Cortex of kidney (tissue), 1 donor: ENCODE measurements at places on chromosomes 7 and 10.

DNA sequence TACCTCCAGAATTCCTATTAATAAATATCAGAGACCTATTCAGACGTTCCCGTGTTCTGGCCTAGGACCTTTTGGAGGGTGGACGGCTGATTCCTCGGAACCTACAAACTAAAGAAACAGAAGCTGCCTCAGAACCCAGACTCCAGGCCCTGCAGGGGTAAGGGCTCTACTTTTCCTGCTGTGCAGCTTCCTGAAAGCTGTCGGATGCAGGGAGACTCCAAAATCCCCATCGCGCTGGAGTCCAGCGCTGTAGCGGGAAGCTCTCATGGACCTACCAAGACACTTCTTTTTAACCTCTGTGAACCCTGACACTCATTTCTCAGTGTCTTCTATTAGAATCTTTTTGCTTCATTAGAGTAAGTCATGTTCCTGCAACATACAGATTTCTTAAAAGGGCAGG, 244.5 kb upstream of the PITRM1 start:
- no peak for DNase-seq

DNA sequence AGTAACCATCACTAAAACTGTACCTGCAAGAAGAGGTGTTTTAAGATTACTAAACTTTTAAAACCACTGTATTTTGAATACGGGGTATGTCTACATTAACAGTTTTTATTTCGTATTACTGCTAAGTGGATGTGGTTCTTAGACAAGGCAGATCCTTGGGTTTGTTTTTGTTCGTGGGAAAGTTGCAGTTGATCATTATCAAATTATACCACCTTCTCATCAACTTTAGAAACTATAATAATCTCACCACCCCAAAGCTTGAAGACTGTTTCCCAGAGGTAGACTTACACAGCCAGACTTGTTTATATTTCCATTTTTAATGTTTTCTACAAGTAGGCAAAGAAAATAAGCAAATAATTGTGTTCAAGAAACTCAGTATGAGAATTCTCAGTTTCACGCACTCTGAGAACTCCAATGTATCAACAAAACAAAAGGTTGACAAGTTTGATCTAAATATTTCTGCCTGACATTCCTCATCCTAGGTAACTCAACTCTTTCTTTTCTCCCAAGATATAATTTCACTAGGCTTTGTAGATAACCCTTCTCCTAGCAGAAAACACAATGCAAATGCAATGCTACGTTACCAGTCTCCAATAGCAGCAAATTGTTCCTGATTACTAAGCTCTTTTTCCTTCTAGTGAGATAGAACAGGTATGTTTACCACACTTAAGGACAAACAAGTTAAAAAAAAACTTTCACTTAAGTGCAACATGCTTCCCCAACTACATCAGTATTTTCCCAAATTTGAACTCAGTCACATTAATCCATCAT, 36.0 kb downstream of the IGF2BP3 start:
- DNase-seq: no peak

GRCh38 chr10:88292185-88292514, 291.0 kb downstream of the RNLS start:
- no peak for DNase-seq

DNA sequence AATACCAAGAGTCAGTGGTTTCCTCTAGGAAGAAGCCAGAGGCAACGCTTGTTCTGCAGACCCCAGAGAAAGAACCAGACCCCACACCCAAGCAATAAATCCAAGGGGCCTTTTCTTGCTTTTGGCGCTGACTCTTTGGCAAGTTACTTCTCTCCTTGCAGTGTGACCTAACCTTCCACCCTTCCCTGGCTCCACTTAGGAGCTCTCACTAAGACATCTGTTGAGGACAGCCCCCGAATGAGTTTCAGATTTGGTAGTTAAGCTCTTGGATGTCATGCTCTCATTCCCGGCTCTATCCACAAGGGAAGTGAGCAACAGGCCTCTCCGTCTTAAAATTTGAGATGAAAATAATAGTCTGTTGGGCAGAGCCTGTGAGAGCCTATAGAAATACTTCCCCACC, 50.6 kb upstream of the FAM204A start:
- DNase-seq: no peak

GRCh38 chr10:70650718-70651117, 21.6 kb upstream of the ADAMTS14 start:
- DNase-seq: no peak

GRCh38 chr7:108014747-108015682, 12.1 kb upstream of the LAMB1 start:
- no peak for DNase-seq

DNA sequence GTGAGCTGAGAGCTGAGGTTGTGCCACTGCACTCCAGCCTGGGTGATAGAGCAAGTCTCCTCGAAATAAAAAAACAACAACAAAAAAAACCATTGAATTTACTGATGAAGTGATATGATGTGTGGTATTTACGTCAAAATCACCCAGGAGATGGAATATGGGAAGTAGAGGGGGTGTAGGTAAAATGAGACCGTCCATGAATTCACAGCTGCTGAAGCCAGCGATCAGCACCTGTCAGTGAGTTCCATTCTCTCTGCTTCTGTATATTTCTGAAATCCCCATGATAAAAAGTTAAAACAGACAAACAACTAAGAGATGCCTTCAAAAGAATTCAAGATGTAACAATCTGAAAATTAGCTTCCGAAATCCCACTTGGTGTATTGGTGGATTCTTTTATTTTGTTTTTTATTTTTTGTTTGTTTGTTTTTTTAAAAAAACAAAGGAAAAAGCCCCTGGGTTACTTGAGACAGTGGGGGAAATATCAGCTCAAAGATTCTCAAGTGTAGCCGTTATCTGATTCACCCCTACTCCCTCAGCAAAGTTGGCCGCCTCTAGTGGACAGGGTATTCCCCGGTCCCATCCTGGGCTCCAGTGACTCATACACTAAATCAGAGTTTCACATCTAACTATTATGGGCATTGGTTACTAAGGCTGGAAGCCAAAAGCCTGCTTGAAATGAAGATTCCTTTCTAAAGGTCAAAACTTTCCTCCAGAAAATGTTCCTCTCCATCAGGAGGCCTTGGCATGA, 76.4 kb downstream of the MAP3K8 start:
- no peak for DNase-seq

DNA sequence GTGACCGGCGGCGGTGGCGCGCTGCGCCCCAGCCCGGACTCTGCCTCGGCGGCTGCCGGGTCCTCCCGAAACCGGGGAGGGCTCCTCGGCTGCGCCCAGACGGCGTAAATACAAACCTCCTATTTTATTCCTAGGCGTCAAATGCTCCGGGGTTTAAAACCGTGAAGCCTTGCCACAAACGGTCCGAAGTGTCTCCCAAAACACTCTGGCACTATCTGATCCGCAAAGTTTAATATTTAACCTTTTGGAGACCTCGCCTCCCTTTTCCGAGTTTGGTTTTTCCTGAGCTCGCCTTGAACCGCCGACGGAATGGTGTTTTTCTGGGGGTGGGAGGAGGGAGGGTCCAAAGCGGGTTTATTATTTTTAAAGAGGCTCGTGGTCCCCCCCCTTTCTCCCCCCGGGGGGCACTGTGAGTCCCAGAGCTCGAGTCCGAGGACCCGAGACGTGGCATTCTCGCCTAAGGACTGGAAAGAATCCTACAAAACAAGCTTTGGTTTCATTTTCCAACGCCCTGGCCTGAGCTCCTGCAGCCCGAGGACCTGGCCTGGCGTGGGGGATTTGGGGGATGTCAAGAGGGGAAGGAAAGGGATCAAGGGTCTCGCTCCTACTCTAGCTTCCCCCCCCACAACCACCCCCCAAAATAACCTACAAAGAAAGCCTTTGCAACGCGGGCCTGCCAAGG, 1.8 kb downstream of the TNRC18 start:
- no peak for DNase-seq

- DNase-seq: no peak
Observed at GRCh38 chr7:112116894-112117293, 89.3 kb downstream of the DOCK4 start.

- no peak for DNase-seq
Observed at GRCh38 chr7:85714043-85714578, 527.3 kb upstream of the SEMA3D start.

DNA sequence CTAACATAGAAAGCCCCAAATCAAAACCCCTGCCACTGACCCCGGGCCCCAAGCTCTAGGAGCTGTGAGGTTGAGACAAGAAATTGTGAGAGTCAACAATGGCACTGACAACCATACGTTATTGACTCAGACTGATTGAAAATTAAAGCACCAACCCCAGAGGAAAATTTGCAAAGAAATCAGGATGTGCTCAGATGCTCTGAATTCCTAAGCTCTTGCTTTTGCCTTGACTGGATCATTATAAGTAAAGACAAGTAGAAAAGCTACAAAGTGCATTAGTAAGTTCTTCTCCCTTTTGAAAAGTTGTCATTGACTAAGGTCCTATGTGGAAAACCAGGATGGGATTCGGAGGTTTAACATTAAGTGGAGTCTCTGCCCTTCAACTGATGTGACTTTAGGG, 130.2 kb downstream of the SAMD9 start:
- no peak for DNase-seq

GRCh38 chr7:75638594-75639070, 100.1 kb downstream of the HIP1 start:
- DNase-seq: no peak
